ENCODE measurements at places on chromosomes 1 and 21.
A peak's percentile ranks its signal among the peaks of the same experiment; 100 is the strongest.

GRCh38 chr1:167064621-167065020 lies 25.6 kb downstream of the GPA33 start:
- H3K36me3 ChIP-seq: no peaks in the 10 kb centered on the region
- no peaks in the 10 kb centered on the region for H3K4me1 ChIP-seq
- no peak for DNase-seq
- H3K27ac ChIP-seq: peak overlapping the region; percentile 69

DNA sequence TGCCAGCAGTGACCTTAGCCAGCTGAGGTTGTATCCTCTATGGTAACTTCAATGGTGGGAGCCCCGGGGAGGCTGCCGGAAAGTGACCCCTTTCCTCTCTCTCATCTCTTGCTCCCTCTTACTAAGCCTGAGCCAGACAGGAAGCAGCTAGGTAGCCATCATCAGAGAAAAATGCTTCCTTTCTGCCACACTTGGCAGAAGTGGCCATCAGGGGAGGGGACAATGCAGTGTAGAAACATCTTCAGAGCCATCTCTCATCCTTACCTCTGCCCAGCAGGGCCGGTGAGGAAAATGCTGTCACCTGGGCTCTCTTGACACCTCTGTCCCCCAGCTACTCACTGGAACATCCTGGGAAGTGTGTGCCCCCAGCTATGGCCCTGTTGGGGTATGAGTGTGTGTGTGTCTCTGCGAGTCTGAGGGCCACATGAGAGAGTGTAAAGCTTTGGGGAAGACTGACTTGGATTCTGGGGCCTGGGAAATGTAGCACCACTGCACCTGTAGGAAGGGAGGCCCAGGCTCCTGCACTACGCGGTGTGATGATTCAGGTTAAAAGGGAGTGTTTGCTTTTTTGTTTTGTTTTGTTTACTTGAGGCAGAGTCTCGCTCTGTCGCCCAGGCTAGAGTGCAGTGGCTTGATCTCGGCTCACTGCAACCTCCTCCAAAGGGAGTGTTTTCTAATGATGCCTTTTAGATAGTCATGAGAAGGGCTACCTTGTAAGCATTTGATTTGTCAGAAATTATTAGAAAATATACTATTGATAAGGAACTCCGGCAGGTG lies 48.7 kb upstream of the CNTN2 start:
- H3K27me3 ChIP-seq: no peaks in the 10 kb centered on the region
- no peaks in the 10 kb centered on the region for H3K36me3 ChIP-seq
- no peak for DNase-seq
- H3K4me1 ChIP-seq: no peaks in the 10 kb centered on the region
- no peak overlapping the region for H3K27ac ChIP-seq

- no peaks in the 10 kb centered on the region for H3K36me3 ChIP-seq
- H3K27ac ChIP-seq: peak overlapping the region; percentile 70
- H3K27me3 ChIP-seq: no peaks in the 10 kb centered on the region
- no peak overlapping the region for H3K4me3 ChIP-seq
- H3K4me1 ChIP-seq: peaks cover 36% of the 10 kb centered on the region
These were observed 219.0 kb upstream of the HOOK1 start for GRCh38 chr1:59595774-59596173.

DNA sequence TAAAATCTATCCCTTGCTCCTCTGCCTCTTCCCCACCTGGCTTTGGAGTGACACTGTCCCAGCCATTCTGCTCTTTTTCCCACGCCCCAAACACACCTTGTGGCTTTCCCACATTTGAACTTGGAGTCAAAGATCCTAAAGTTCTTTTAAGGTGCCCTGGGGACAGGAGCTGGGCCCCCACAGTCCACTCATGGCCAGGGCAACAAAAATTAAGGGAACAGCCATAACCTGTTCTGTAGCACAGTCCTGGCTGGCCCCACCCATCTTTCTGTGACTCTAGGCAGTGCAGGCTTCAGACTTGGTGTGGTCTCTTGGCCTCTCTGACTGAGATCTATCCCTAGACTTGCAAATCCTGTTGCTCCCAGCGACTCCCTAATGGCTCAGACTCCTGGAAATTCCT lies 143.0 kb upstream of the MAGI3 start:
- peaks cover 51% of the 10 kb centered on the region for H3K4me1 ChIP-seq
- H3K27ac ChIP-seq: peak overlapping the region; percentile 51
- H3K4me3 ChIP-seq: no peak overlapping the region

GRCh38 chr1:15758343-15758931 lies at the start of gene FBLIM1:
Gene FBLIM1, plus strand, starts transcription at chr1:15758795. Its CDS starts 6,189 bp downstream, at chr1:15764984.
- peaks cover 78% of the 10 kb centered on the region for H3K4me1 ChIP-seq
- H3K27me3 ChIP-seq: peaks cover 20% of the 10 kb centered on the region
- peak within 1 kb of the TSS; percentile 71 for H3K27ac ChIP-seq
- H3K4me3 ChIP-seq: peak within 1 kb of the TSS; percentile 71

GRCh38 chr1:65756616-65757015 lies 36.1 kb upstream of the PDE4B start:
- H3K27me3 ChIP-seq: no peaks in the 10 kb centered on the region
- DNase-seq: no peak
- no peak overlapping the region for H3K4me3 ChIP-seq
- H3K27ac ChIP-seq: no peak overlapping the region
- no peaks in the 10 kb centered on the region for H3K4me1 ChIP-seq

DNA sequence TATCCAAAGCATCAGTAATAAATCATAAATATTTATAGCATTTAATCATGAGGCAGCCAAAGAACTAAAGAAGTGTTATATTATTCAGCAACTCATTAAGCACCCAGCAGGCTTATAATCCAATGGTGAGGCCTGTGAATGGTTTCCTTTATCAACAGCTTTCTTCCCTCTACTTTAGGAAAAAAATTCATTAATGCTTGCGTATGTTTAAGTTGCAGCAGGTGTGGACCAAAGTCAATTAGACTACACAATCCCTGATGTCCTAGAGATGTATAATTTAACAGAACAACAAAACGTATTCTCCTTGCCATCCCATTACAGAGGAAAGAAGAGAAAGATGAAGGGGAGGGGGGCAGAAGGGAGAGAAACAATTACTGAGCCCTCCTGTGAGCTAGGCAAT lies 87.7 kb upstream of the MAGI3 start:
- H3K36me3 ChIP-seq: no peaks in the 10 kb centered on the region
- H3K4me1 ChIP-seq: no peaks in the 10 kb centered on the region
- H3K27me3 ChIP-seq: no peaks in the 10 kb centered on the region

GRCh38 chr1:10825592-10825991 lies 29.1 kb upstream of the CASZ1 start:
- H3K27ac ChIP-seq: no peak overlapping the region
- no peaks in the 10 kb centered on the region for H3K4me1 ChIP-seq
- peaks cover 26% of the 10 kb centered on the region for H3K27me3 ChIP-seq

DNA sequence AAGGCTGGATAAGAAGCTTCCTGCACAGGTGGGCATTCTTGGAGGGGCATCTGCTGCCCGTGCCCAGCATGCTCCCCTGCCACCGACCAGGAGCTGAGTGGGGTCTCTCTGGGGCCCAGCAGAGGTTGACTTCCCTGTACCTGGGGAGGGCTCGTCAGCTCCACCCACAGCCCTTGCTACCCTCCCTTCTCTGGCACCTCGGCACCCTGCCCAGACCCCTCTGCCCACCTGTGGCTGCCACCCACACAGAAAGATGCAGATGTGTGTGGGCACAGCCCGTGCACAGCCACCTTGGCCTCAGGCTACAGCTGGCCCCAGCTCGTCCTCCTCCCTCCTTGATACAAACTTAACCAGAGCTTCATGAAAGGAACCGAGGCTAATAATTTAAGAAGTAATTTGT lies 241.2 kb upstream of the VAMP3 start:
- no peak for DNase-seq
- no peaks in the 10 kb centered on the region for H3K27me3 ChIP-seq
- H3K27ac ChIP-seq: no peak overlapping the region
- H3K4me1 ChIP-seq: peaks cover 4% of the 10 kb centered on the region

DNA sequence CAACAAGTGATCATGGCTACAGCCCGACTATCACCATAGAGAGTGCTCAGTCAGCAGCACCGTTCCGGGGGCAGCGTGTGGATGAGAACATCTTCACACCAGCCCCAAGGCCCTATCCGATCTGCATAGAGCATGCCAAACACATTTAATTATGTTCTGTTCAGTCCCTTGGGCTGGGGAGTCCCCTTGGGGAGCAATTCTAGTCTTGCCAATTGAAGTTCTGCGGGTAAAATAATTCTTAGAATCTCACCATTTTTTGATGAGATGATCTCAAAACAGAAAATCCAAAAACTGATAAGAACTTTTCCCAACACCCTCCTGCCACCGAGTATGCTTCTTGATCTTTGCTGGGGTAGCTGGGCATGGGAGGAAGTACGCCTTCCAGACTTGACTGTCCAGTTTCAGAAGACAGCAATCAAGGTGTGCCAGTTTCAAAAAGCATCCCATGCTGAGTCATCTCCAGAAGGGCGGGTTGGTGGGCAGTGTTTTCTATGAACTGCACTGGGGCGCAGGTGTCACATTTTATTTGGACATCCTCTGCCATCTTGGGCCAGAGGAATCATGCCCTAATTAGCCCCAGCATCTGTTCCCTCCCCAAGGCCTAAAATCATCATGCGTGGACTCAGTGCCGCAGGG lies 20.8 kb upstream of the PTPRF start:
- peak overlapping the region; percentile 33 for H3K27ac ChIP-seq
- H3K36me3 ChIP-seq: no peaks in the 10 kb centered on the region
- H3K4me3 ChIP-seq: no peak overlapping the region
- no peaks in the 10 kb centered on the region for H3K27me3 ChIP-seq

- no peak for DNase-seq
- H3K27ac ChIP-seq: no peak overlapping the region
- H3K27me3 ChIP-seq: peaks cover 21% of the 10 kb centered on the region
- no peaks in the 10 kb centered on the region for H3K36me3 ChIP-seq
These were observed 5.9 kb downstream of the CAMK1G start for GRCh38 chr1:209589440-209589839.

GRCh38 chr1:76231320-76231719 lies 156.8 kb downstream of the ST6GALNAC3 start:
- no peak overlapping the region for H3K27ac ChIP-seq
- DNase-seq: no peak
- no peak overlapping the region for H3K4me3 ChIP-seq
- H3K4me1 ChIP-seq: no peaks in the 10 kb centered on the region

- no peak overlapping the region for H3K4me3 ChIP-seq
- peaks cover 8% of the 10 kb centered on the region for H3K4me1 ChIP-seq
- no peaks in the 10 kb centered on the region for H3K27me3 ChIP-seq
- H3K27ac ChIP-seq: no peak overlapping the region
- no peaks in the 10 kb centered on the region for H3K36me3 ChIP-seq
These were observed 28.1 kb downstream of the PLXNA2 start for GRCh38 chr1:208216062-208216461.

- H3K4me3 ChIP-seq: no peak overlapping the region
- DNase-seq: no peak
- H3K27ac ChIP-seq: no peak overlapping the region
- no peaks in the 10 kb centered on the region for H3K36me3 ChIP-seq
- H3K27me3 ChIP-seq: no peaks in the 10 kb centered on the region
These were observed 12.4 kb downstream of the HHIPL2 start for GRCh38 chr1:222535455-222535854.

DNA sequence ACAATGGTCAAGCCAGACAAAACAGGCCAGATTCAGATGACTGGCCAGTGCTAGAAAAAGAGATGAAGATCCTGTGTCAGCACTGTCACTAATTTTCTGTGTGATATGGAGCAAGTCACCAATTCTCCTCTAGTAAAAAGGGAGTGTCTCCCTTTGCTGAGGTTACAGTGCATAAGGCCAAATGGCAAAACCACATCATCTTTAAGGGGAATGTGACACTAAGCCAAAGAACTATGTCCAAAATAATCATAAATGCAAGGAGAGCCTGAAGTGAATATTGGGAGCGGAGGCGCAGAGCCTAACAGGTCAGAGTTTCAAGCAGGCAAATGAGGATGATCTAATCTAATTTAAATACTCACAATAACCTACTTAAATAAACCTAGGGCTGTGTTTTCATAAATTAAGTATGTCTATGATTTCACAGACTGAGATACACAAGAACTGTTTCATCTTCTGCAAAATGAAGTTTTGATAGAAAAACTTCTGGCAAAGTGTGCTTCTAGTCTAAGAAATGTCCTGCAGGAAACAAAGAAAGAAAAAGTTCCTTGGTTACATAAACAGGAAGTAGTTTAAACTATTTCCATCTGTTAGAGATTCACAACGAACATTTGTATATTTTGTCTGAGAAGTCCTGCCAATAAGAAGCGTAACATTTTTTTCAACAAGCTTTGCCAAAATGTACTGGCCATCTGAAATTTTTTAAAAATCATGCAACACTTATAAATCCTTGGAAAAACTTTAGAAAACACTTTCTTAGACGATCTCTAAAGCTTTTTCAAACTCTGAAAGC lies 290.2 kb downstream of the LRRC40 start:
- no peak overlapping the region for H3K4me3 ChIP-seq
- no peaks in the 10 kb centered on the region for H3K4me1 ChIP-seq
- H3K27me3 ChIP-seq: no peaks in the 10 kb centered on the region
- H3K27ac ChIP-seq: no peak overlapping the region
- DNase-seq: no peak

DNA sequence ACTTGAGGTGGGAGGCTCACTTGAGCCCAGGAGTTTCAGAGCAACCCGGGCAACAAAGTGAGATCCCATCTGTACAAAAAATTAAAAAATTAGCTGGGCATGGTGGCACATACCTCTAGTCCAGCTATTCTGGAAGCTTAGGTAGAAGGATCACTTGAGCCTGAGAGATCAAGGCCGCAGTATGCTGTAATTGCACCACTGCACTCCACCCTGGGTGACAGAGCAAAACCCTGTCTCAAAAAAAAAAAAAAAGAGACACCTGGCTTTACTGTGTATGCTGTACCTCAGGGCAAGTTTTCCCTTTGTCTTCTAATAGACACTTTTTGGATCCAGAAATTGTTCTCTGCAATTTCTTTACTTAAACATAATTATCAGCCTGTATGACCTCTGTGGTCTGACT lies 23.1 kb upstream of the RCC1 start:
- DNase-seq: no peak
- H3K27me3 ChIP-seq: no peaks in the 10 kb centered on the region
- H3K4me1 ChIP-seq: no peaks in the 10 kb centered on the region
- peaks cover 42% of the 10 kb centered on the region for H3K36me3 ChIP-seq

- no peaks in the 10 kb centered on the region for H3K4me1 ChIP-seq
- H3K27me3 ChIP-seq: no peaks in the 10 kb centered on the region
- no peak for DNase-seq
- H3K36me3 ChIP-seq: no peaks in the 10 kb centered on the region
- no peak overlapping the region for H3K27ac ChIP-seq
These were observed 94.4 kb downstream of the COLGALT2 start for GRCh38 chr1:183942933-183943693.

- H3K4me3 ChIP-seq: no peak overlapping the region
- no peak for DNase-seq
- no peaks in the 10 kb centered on the region for H3K36me3 ChIP-seq
- H3K27me3 ChIP-seq: no peaks in the 10 kb centered on the region
These were observed 16.0 kb upstream of the RASAL2 start for GRCh38 chr1:178077917-178078316.

GRCh38 chr1:158818975-158819431 lies 12.1 kb upstream of the MNDA start:
- DNase-seq: no peak
- no peaks in the 10 kb centered on the region for H3K27me3 ChIP-seq
- no peak overlapping the region for H3K27ac ChIP-seq
- H3K4me3 ChIP-seq: no peak overlapping the region
- H3K4me1 ChIP-seq: no peaks in the 10 kb centered on the region
- no peaks in the 10 kb centered on the region for H3K36me3 ChIP-seq

DNA sequence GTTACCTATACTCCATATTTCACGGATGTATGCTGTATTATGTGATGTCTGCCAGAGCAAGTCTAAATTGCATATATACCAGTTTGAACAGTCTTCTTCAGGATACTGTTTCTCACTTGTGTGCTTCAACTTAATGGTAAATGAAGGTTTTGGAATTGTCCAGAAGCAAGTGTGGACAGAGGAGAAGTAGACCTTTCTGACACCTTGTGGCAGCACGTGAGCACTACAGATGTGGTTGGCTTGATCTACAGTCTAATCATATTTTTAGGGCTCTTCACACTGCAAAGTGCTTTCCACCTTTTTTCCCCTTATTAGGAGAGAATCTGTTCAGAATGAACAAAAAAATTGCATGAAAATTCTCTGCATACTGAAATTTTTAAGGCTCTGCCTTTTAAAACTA lies 10.9 kb downstream of the MORC3 start:
- H3K4me1 ChIP-seq: peaks cover 8% of the 10 kb centered on the region
- H3K27me3 ChIP-seq: no peaks in the 10 kb centered on the region
- no peaks in the 10 kb centered on the region for H3K36me3 ChIP-seq
- H3K27ac ChIP-seq: no peak overlapping the region

All from transverse colon (tissue), 4 donors.